ENCODE measurements at places on chromosomes 2 and 18.

DNA sequence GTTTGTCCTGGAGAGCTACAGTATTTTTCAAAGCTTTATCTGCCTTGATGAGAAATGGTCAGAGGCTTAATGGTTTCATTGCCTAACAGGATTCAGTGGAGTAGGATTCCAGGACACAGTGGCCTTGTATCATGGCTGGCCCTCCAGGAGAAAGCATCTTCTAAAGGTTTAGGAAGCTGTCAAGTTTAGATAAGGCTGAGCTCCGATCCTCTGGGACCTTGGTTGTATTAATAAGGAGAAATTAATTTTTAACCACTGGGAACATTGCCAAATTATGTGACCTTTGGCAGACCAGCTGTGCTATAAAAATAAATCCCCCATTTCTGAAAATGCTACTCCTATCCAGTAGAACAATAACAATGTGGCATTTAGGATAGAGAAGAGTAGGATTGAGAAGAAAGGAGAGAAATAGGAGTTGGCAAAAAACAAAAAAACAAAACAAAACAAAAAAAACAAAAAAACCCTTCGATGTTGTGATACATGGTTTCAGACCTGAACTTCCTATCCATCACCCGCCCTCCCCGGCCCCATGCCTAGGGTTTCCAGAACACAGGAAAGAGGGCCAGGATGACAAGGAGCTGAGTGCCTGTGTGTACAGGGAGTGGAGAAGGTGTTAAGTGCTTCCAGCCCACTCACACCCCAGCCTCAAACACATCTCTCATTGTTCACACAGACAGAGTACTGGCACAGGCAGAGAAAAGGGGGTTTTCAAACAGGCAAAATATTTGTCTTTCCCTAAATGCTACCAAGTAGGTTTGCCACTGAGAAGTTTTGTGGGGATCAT lies 6.3 kb downstream of the NRP2 start:
- DNase-seq: no peak

- DNase-seq: no peak
Measured at GRCh38 chr2:228140934-228141528, 40.5 kb downstream of the SPHKAP start.

DNA sequence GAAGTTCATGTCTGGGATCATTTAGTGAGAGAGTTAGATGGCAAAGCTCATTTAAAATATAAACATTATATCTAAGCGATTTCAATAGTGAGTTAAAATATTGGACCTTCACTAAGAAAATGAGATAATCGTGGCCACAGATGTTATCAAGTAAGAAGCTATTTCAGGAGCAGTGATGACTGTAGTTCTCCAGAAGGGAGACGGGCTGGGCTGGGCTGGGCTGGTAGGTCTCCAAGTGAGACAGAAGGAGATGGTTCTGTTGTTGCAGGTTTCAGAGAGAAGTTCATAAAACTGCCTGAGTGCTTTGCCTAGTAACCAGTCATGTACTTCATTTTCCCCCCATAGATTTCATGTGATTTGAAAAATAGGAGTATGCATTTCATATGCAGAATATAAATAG lies 130.1 kb upstream of the DAPL1 start:
- DNase-seq: no peak

- DNase-seq: no peak
Measured at GRCh38 chr2:227677928-227678327, 11.3 kb downstream of the SCYGR5 start.

DNA sequence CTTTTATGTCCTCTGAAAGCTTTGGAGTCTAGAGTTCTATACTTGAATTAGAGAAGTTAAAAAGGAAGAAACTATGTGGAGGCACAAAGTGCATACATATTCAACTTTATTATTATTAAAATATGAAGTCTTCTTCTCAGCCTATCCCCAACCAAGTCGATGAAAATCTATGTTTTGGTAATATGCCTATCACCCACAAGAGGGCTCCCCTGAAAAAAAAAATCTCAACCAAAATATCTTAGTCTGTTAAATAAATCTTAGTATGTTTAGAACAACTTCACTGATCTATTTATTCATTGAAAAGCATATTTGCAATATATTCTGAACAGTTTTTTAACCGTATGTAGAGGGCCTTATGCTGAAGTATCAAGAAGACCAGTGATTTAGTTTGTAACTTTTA lies 804.5 kb downstream of the TDRD15 start:
- no peak for DNase-seq

DNA sequence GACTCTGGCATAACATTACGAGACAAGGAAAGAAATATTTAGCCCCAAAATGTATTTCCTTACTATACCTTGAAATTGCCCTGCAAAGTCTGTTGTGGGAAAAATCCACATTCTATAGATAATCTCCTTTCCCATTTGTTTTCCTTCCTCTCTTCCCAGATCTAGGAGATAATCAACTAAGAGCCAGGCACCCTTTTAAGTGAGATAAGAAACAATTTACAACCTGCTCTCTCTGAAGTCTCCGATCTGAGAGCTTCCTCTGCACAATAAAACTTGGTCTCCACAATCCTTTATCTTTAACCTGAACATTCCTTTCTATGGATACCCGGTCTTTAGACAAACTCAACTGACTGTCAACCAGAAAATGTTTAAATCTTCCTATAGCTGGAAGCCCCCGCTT lies 1160.7 kb upstream of the NRXN1 start:
- no peak for DNase-seq

DNA sequence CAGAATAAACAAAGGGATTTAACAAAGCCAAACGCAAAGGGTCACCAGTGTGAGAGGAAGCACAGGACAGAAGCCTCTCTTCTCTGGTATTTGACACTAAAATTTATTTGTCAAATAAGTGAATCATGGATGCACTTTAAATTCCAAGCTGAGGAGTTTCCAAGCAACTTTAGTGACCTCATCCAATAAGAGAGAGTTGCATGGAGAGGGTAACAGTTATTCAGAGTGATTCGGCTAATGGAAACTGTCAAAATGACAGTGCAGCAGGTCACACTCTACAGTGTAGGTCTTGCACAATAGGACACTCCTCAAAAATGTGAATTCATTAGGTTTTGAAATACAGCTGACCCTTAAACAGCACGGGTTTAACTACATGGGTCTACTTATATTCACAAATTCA lies 103.9 kb upstream of the ACVR1C start:
- no peak for DNase-seq

GRCh38 chr2:79082987-79083386 lies 4.8 kb downstream of the REG1B start:
- no peak for DNase-seq

- no peak for DNase-seq
Measured at GRCh38 chr2:46842876-46843275, 72.7 kb downstream of the MCFD2 start.

DNA sequence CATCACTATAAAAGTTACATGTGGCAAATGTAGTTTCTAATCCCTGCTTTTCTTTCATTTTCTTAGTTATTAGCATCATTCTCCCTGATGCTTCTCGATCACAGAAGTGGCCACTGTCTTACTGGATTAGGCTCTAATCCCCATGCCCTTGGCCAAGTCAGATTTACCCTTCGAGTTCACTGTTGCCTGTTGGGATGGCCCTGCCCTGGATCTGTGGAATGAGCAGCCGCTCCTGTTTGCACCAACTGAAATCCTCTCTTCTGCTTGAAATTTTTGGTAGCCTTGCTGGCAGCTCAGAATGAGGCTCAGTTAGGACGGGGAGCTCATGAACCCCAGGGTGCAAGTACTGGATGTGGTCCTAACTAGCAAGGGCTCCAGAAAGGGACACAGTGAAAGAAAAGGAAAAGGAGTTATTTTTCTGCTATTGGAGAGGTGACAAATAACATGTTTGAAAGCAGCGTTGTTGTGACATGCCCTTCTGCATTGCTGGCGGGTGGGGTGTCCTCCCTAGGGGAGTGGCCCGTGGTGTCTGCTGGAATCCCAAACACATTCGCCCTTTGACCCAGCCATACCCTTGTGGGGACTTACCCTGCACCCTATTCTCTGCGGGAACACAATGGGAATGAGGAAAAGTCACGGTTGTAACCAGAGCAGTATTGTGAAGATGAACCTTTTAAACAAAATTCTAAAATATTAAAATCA lies 34.5 kb downstream of the RBFA start:
- DNase-seq: no peak

- no peak for DNase-seq
Measured at GRCh38 chr18:58038063-58038462, 6.0 kb upstream of the NEDD4L start.

DNA sequence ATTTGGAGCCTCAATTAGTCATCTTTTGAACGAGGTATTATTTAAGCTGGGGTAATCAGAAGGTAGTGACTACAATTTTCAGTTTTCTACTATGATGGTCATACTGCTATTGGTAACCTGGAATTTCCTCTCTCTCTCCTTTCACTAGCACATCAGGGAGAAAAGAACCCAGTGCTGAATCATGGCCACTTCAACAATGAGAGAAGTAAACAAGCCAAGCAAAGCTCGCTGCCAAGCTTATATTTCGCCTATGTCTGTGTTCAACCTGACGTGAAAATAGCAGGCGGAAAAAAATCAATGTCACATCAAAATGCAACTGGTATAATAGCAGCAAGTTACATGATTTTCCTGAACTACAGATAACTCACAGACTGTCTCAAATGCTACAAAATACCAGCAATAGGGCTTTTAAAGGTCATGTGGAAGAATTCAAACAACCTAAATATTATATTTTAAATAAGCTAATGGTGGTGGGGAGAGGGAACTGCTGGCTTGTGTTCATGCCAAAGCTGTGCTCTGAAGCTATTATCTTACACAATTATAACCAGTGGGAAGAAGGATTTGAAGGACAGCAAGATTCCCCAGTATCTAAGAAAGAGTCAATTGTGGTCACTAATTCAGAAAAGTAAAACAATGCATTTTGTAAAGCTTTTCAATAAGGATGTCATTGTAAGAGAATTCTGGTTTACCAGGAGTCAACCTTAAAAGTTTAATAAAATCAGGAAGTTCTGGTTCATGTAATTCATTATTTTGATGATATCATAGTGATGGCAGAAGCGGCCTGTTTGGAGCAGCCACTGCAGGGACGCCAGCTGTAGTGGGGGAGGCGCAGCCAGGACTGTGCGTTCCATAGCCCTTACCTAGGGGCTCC lies 38.0 kb downstream of the RNF152 start:
- DNase-seq: no peak

GRCh38 chr2:106106622-106107508 lies 87.2 kb downstream of the UXS1 start:
- no peak for DNase-seq

DNA sequence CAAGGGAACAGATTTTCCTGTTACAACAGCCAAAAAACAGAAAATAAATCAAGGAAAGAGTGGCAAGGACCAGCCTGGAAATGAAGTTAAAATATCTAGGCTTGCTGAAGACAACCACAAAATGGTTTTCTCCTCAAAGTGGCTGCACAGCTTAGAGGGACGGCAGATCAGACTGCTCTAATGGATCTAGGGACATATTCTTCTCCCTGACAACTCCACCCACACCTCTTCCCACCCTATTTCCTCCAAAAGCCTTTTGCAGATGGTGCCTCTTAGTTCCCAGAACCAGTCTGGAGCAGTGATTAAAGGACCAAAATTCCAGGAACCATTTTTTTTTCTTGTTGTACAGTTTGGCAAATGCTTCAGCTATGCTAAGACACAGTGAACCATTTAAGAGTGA lies 220.2 kb upstream of the SIX2 start:
- no peak for DNase-seq

DNA sequence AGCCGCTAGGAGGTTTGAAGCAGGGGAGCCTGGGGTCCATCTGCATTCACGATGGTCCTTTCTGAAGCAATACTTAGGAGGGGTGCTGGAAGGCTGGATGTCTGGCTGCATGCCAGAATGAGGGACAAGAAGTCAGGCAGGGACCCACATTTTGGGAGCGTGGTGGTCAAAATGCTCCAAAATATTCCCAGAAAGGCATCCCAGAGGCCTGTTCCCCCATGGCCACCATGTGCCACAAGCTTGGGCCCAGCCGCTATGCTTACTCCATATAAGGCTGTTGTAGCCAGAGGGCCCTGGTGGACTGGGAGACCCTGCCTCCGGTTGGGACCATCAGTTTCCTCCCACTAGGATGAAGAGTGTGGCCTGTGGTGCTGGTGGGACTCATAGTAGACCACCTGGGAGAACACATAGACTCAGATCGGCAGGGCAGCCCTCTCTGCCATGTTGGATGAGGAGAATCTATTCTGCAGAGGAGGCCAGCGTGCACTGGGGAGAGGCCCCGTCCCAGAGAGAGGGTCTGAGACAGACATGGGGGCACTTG lies 3.6 kb upstream of the PROM2 start:
- no peak for DNase-seq

GRCh38 chr2:17035010-17035409 lies 369.4 kb upstream of the CYRIA start:
- DNase-seq: no peak

GRCh38 chr2:64186699-64187605 lies 42.7 kb upstream of the PELI1 start:
- no peak for DNase-seq

DNA sequence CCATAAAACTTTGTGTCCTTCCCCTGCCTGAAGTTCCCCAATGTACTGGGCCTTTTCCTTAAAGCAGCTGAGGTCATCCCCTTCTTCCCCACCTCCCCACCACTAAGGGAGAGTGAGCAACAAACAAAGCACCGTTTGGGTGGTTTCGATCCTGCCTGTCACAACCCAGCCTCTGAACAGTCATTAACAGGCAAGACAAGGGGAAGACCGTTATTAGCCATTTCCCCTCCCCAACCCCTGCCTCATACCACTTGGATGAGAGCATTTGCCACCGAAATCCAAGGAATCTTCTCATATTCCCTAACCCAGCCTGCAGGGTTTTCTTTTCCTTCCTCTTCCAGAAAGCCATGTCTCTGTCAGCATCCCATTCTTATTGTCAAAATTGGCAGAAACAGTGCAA lies 65.6 kb downstream of the STRADB start:
- DNase-seq: no peak

DNA sequence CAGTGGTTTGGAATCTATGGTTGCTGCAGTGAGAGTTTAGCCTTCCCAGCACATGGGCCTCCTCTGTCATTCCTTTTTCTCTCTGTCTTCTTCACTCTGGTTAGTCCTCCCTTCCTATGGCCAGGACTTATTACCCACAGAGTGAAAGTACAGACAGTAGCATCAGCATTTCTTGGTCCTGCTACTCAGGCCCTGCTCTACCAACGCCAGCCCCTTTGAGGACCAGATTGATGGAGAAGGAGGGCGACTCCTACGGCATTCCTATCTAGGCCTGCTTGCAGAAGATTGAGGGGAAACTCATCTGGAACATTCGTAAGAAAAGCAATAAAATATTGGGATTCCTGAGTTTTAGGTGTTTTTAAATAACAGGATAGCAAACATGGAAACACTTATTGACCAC lies 43.5 kb downstream of the BMP10 start:
- no peak for DNase-seq

GRCh38 chr2:33577084-33577483 lies 22.0 kb downstream of the FAM98A start:
- no peak for DNase-seq

- DNase-seq: no peak
Measured at GRCh38 chr2:149597050-149597667, 9.6 kb upstream of the MMADHC start.

GRCh38 chr2:20355131-20355530 lies 4.5 kb upstream of the PUM2 start:
- DNase-seq: no peak

- DNase-seq: no peak
Measured at GRCh38 chr2:27687232-27687631, 23.5 kb downstream of the SLC4A1AP start.

GRCh38 chr2:120740375-120740764 lies 4.7 kb downstream of the GLI2 start:
- DNase-seq: no peak
